ENCODE measurements at places on chromosomes 4 and X. TPM values are rescaled to one million over a fixed set of nuclear protein-coding genes. Genes with fewer than 3 reads are reported as not detected.

The PAGE4 gene
- total RNA-seq, result not detected

The GRIPAP1 gene
- total RNA-seq, result 16.5 TPM

The GNRHR gene
- not detected for total RNA-seq

The TLL1 gene
- total RNA-seq, result 0.79 TPM

The MAGEB2 gene
- not detected for total RNA-seq

The FGG gene
- total RNA-seq, result 0.75 TPM

The CENPC gene
- total RNA-seq, result 4.2 TPM

The GDPD2 gene
- total RNA-seq, result not detected

DNA sequence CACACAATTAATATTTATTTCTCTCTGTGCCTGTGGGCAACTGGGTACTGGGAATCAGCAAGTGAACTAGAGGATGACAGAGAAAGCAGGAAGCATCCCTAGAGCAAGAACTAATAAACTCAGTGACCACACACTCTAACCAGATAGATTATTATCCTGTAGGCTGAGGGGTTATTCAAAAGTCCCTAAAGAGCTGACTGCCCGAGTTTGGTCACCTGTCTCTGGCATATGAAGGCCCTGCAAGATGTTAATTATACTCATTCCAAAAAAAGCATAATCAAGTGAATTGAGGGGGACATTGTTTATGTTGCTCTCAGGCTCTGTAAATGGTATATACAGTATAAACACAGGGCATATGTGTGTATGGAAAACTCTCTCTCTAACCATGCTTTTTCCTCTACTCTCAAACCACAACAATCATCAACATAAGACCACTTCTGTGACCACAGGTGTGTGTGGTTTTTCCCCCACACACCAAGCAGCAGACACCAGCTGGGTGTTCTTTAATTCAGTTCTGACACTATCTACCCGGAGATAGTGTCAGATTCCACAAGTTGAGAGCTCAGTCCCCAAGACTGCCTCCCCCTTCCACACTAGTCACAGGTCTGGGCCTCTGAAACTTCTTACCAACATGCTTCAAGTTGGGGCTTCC, 6.2 kb upstream of the HPSE start:
- DNase-seq, result no peak

- DNase-seq, result no peak
These were observed 276.1 kb downstream of the CFAP299 start for GRCh38 chr4:80611678-80611979.

GRCh38 chr4:147923854-147924253, 192.0 kb downstream of the ARHGAP10 start:
- DNase-seq, result no peak
